ENCODE measurements at places on chromosomes 4 and X.

GRCh38 chr4:68070302-68070701 lies 59.4 kb downstream of the TMPRSS11F start:
- DNase-seq, result no peak

- DNase-seq, result no peak
Measured at GRCh38 chr4:566508-567295, 9.4 kb downstream of the TMEM271 start.

DNA sequence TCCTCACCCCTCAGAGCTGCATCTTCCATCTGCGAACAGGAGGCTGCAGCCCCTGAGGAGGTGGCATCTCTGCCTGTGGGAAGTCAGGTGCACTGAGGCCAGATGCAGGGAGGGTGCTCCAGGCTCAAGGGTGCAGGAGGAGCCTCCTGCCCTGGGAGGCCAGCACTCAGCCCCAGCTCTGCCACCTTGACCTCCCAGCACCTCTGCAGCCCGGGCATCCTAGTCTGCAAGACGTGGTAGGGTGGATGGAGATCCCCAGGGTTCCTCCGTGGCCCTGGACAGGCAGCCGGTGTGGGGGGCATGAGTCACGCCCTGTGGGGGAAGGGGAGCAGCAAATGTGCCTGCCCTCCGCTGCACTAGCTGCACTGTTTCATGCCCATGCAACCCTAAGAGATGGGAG lies 64.7 kb downstream of the TRMT44 start:
- DNase-seq, result no peak

GRCh38 chrX:22748093-22748999 lies 251.4 kb upstream of the DDX53 start:
- DNase-seq, result peak; percentile 3

DNA sequence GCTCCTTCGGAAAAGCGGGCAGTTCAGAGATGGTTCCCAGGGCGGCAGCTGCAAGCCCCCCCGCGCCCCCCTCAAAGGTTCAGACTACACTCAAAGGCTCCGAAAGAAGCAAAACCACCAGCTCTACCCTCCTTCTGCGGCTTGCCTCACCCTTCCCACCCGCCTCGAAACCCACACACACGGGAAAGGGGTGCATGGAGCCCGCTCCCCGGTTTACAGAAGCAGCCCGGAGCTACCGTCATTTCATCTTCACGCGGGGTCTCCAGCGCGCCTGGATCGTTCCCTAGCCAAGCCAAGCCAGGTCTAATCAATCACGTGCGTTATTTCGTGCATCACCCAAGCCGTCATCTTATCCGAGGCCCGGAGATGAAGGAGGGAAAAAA lies 1.2 kb downstream of the NLGN4X start:
- DNase-seq, result no peak

GRCh38 chr4:70608324-70608723 lies 16.3 kb downstream of the AMBN start:
- no peak for DNase-seq

GRCh38 chr4:4355302-4355701 lies 31.6 kb upstream of the NSG1 start:
- no peak for DNase-seq
